CD4-positive, alpha-beta T cell treated with Interleukin-17A for 4 hours (primary cell): ENCODE measurements at places on chromosomes 7 and 10.

DNA sequence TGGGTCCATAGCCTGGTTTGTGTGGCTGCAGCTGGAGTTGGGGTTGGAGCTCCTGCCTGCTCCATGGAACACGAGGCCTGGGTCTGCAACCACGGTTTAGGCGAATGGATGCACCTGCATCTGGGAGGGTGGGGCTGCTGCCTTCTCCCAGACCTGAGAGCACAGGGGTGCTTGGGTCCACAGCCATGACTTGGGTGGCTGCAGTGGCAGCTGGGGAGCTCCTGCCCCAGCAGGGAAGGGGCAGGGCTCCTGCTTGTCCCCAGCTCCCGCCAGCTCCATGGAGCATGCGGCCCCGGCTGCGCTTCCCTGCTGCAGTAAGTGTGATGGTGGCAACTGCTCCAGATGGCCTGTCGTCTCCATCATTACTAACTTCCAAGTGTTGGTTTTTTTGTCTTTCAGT is 571.1 kb upstream of the LRRN3 start:
- no peak for DNase-seq

GRCh38 chr7:30841025-30841735 is 70.0 kb downstream of the MINDY4 start:
- DNase-seq: no peak

GRCh38 chr10:61217851-61218565 is 235.2 kb downstream of the TMEM26 start:
- no peak for DNase-seq

GRCh38 chr10:71390461-71390835 is 6.3 kb upstream of the CDH23 start:
- no peak for DNase-seq
